Activated T-helper 1 cell treated with anti-CD3 and anti-CD28 coated beads, Interleukin-2, amount 50 U/mL, for 16 hours (primary cell): ENCODE measurements at places on chromosomes 2 and 18.

- DNase-seq: no peak
Measured at GRCh38 chr2:24929230-24929629, 9.2 kb upstream of the ADCY3 start.

GRCh38 chr2:158197940-158198339 is 96.3 kb downstream of the UPP2 start:
- DNase-seq: no peak

DNA sequence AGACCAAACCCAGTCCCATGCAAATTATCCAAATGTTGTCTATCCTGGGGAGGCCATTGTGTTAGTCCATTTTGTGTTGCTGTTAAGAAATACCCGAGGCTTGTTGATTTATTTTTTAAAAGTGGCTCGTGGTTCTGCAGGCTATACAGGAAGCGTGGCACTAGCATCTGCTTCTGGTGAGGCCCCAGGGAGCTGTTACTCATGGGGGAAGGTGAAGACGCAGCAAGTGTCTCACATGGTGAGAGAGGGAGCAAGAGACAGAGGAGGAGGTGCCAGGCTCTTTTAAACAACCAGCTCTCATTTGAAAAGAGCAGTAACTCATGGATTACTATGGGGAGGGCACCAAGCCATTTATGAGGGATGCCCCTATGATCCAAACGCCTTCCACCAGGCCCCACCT is 80.3 kb upstream of the ARL4C start:
- DNase-seq: no peak

DNA sequence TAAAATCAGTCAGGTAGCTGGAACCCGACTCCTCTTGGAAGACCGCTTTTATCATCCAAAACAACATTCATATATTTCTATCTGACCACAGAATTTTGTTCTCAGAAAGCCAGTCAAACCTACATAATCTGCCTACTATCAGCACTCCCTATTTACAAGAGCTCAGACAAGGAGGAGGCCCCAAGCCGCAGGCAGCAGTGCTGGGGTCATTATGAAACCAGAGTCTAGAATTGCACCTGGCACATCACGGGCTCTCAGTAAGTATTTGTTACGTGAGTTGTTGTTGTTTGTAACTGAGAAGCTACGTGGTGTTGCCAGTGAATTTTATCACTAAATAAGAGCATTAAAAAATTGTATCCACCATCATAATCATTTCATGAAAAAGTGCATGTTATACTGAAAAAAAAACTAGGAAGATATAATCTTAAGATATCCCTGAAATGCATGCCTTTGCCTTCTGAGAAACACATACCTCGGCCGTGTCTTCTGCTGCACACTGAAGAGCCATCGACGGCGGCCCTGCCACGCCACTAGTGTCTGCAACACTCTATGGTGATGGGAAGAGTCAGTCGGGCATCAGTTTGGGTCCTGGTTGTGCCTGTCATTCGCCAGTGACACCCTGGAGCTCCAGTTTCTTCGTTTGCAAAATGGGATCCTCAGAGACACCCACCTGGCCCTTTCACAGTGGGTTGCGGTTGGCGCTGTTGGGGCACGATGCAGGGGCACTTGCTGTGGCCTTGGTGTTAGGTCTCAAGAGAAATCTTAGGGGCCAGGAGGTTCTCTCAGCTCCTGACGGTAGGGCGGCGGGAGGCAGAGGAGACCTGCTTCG is 505.9 kb downstream of the EIPR1 start:
- no peak for DNase-seq

DNA sequence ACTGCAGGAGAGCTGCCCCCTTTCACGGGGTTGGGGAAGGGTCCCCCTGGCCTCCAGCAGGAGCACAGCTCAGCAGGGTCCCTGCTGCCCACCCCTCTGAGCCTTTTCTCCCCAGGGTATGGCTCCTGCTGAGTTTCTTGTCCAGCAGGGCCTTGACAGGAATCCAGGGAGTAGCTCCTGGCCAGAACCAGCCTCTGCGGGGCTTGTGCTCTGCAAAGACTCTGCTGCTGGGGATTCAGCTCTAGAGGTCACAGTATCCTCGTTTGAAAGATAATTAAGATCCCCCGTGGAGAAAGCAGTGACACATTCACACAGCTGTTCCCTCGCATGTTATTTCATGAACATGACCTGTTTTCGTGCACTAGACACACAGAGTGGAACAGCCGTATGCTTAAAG is 21.2 kb downstream of the FOSL2 start:
- no peak for DNase-seq

DNA sequence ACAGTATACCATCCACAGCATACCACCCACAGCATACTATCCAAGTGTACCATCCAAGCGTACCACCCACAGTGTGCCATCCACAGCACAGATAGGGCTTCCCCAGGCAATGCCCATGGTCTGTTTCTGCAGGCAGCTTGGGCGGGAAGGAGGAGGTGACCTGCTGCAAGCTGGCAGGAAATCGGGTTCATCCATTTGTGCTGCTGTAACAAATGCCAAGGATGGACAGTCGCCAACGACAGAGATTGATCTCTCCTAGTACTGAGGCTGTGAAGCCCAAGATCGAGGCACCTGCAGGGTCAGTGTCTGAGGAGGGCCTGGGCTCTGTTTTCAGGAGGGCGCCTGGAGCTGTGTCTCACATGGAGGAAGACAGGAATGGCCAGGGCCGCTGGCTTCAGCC is 93.6 kb upstream of the SNTG2 start:
- no peak for DNase-seq

DNA sequence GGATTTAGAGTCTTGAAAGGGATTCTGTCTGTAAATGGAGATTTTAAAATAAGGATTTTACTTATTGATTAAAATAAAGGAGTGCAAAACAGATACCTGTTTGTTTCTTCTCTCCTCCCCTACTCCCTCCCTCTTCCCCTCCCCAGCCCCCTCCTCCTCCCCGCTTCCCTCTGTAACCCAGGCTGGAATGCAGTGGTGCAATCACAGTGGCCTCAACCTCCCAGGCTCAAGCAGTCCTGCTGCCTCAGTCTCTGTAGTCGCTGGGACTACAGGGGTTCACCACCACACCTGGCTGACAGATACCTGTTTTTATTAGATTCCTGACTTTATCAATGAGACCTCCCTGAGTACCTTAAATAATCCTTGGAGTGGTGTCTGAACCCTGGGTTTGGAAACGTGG is 57.1 kb downstream of the OXER1 start:
- no peak for DNase-seq

- no peak for DNase-seq
Measured at GRCh38 chr18:3056311-3056710, 43.4 kb upstream of the LPIN2 start.

GRCh38 chr2:228602288-228602687 is 420.8 kb upstream of the SPHKAP start:
- DNase-seq: no peak

GRCh38 chr2:223949241-223949840 is 4.2 kb upstream of the WDFY1 start:
- no peak for DNase-seq
